Memory B cell (primary cell): ENCODE measurements at places on chromosomes 7 and 10.

- DNase-seq = no peak
Measured at GRCh38 chr10:84371944-84372343, 43.6 kb downstream of the CCSER2 start.

DNA sequence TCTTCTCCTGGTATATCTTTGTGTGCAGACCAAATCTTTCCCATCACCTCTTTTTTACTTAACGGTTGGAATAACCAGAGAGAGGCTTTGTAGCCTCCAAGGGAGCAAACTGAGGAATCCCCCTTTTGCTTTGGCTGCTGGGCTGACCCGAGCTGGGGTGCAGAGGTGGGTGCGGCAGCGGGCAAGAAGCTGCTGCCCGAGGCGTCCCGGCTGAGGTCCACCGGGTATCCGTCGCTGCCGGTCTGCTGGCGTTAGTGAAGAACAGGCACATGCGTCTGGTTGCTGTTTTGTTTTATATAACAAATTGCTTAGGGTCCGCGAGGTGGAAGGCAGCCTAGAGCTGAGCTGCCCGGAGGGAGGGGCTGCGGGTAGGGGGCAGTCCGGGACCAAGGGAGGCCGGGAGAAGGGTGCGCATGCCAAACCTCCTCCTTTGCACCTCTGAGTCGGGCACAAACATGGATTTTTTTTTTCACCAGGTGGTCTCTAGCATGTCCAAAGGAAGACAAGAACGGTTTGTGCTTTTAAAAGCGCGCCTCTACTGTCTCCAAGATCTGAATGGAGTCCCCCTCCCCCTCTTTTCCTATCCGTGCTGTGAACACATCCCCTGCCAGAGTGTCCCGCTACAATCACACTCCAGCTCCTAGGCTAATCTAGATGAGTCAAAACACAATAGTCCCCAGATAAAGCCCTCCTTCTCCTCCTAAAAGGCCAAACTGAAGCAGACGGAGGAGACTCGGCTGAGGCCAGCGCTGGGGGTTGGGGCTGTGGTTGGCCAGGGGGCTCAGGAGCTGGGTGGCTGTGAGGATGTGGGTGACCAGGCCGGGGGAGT is 6.8 kb upstream of the GATA3 start:
- DNase-seq = no peak

GRCh38 chr7:28155019-28155660 is 25.5 kb downstream of the JAZF1 start:
- DNase-seq = peak; percentile 34

GRCh38 chr7:123916240-123916724 is 8.8 kb upstream of the SPAM1 start:
- no peak for DNase-seq

- DNase-seq = peak; percentile 25
Measured at GRCh38 chr7:140674356-140674800, 1.6 kb downstream of the ADCK2 start.

DNA sequence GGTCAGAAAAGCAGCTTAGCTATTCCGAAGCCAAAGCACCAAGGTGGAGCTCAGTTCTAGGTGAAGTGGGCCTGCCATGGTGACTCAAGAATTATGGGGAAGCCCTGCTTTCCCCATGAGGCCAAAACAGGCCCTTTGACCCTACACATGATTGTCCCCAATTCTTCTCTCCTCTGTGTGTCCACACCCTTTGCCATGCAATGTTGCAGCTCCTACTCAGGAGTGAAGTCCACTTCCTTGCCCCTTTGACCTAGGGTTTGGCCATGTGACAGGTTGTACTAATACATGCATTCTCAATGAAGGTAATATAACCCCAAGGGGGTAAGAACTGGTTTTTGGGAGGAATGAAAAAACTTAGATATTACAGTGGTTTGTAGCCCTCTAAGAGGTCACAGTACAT is 67.6 kb upstream of the MKRN1 start:
- no peak for DNase-seq

- DNase-seq = no peak
Measured at GRCh38 chr10:3828404-3829155, 43.6 kb upstream of the KLF6 start.

DNA sequence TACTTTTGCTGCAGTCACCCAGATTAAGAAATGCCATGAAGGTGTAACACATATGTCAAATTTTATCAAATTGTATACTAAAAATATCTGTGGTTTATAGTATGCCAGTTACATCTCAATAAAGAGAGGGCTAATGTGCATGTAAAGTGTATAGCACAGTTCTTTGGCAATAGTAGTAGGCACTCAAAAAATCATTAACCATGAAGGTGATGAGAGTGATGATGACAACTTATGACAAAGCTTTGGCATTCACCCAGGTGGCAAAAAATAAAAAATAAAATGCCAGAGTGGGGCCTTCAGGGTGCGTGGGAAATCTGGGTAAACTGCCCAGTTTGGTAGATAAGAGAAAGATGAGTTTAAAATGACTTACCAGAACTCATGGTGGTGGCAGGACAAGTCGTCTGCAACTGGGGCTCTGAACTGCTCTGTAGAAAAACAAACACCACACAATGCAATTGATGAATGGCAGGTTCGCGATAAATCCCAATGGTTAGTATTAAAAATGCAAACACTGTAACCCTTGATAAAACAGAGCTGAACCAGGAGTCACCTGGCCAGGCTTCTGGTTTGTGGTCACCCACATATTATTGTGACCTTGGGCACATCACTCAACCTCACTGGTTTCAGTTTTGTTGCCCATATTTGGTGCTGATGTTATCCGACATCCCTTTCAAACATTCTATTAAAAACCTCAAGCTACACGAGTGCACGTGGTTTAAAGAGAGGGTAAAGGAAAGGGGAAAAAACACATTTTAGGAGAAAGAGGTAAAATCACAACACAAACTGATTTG is 120.2 kb downstream of the SORBS1 start:
- no peak for DNase-seq

- no peak for DNase-seq
Measured at GRCh38 chr7:109890622-109891021, 1200.3 kb upstream of the LRRN3 start.

- DNase-seq = no peak
Measured at GRCh38 chr10:25497246-25497645, 322.4 kb downstream of the GPR158 start.

GRCh38 chr10:1724921-1725488 is 12.3 kb downstream of the ADARB2 start:
- no peak for DNase-seq

DNA sequence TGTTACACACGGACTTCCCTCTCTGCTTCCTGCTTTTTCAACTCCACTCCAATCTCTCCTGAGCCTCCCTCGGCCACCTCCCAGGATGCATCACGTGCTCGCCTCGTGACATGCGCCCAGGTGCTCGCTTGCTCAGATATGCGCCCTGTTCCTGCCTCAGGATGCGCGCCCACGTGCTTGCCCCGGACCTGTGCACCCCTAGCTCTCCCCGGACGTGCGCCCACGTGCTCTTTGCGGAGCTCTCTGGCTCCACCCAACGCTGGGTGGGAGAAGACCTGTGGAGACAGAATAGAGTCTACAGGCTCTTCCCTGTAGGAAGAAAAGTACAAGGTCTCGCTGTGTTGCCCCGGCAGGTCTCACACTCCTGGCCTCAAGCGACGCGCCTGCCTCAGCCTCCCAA is 23.1 kb downstream of the PARD3 start:
- no peak for DNase-seq

DNA sequence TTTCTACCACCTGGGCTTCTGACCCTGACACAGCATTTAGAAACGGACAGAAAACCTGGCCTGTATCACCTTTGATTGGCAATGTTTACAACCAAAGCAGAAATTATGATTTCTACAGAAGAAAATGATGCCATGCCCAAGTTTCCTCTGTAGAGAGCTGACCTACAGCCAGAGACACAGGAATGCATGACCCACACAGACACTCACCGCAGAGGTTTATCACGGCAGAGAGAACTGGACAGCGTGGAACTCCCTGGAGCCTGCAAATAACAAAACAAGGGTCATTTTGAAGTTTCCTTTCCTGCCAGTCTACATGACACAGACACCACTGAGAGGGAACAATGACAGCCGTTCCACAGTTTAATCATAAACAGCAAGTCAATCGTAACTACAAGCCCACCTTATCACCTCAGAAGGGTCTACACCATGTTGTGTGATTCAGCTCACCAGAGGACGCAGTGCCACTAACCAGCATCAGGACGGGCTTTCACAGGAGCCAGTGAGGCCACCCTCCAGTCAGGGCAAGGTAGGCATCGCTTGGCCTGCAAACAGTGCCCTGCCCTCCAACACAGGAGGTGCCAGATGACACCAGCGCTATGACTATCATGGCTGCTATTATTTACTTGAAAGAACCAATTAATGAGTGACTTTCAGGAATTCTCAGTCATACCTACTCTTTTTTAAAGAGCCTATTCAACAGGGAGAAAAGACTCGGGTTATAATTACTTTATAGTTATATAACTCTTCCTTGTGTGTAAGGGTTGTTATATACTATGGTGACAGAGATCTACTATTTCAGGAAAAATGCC is 139.9 kb downstream of the TNS3 start:
- no peak for DNase-seq

DNA sequence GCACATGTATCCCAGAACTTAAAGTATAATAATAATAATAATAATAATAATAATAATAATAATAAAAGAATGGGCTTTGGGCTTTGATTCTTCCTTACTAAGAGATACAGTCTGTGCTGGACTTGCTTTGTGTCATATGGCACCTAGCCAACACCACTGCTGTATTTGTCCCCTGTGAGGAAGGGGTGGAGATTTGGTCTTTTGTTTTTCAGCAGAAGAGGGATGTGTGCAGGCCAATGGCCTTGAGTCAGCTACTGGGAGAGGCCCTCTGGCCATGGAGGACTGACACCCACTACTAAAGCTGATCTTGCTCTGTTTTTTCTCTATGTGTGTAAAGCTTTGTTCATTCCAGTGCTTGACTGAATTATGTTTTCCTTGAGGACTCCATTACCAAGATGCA is 573.0 kb upstream of the PCDH15 start:
- no peak for DNase-seq

DNA sequence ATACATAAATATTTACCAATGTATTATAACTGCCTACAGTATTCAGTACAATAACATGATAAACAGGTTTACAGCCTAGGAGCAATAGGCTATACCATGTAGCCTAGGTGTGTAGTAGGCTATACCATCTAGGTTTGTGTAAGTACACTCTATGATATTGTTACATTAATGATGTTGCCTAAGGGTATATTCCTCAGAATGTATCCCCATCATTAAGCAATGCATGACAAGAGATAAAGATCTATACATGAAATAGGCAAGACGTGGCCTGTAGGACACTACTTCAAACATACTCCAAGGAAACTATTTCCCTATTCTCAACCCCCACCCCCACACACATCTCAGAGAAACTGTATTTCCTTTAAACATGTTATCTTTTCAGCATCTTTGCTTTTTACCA is 15.3 kb upstream of the ADAM22 start:
- DNase-seq = no peak

DNA sequence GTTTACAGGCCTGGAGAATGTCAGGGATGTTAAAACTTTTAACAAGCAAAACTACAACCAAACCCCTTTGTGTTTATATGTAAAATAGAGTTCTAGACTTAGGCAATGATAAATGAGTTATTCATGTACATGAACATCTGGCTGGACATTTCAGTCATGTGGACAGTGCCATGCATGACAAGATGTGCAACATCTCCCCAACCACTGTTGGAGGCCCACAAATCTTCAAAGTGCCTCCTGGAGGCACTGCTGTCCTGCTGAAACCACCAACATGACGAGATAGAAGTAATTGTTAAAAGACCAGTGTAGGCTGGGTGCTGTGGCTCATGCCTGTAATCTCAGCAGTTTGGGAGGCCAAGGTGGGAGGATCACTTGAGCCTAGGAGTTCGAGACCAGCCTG is 18.4 kb downstream of the PPIA start:
- DNase-seq = no peak

DNA sequence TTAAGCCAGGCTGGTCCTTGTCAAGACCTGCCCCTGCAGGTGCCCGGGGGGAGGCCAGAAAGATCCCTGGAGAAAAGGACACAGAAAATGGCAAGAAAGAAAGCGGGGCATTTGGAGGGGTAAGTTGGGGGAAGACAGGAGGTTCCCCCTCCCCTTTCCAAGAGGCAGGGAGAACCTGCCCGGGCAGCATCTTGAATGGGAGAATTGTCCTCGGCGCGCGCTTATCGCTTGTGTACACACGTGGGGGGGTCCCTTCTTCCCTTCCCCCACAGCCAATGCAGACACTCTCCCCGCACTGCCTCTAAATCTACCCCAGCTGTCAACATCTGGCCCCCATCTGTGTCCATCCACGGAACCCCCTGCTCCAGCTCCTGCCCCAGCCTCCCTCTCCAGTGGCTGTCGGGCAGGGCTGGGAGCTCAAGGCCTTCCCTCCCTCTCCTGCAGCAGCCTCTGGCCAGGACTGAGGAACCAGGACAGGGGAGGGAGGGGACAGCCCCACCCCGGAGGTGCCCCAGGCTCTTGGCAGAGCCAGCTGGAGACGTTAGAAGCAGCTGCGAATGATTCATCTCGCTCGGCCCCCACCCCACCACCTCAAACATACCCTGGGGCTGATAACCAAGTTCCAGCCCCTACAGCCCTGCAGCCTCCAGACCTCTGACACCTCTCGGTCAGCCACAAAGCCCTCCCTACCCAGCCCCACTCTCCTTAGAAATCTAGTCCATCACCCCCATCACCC is 25.3 kb downstream of the EPHB4 start:
- DNase-seq = no peak

DNA sequence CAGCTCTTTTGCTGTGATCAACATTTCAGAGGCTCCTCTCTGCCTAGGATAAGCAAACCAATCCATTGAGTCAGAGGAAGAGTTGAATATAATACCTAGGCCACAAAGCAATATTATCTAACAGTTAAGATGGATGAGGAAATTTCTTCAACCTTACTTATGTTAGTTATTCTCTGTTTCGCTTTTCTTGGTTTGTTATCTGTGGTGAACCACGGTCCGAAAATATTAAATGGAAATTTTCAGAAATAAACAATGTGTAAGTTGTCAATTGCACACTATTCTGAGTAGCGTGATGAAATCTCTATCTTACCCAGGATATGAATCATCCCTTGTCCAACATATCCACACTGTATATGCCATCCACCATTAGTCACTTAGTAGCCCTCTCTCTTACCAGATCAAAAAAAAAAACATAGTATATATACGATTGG is 1.5 kb upstream of the HTR7 start:
- no peak for DNase-seq

- DNase-seq = no peak
Measured at GRCh38 chr7:158613481-158613880, 25.9 kb upstream of the PTPRN2 start.
